HT-29 (cell line): ENCODE measurements at places on chromosomes 1 and 21. TPM values are rescaled to one million over a fixed set of nuclear protein-coding genes. Genes with fewer than 3 reads are reported as not detected.
A peak's percentile ranks its signal among the peaks of the same experiment; 100 is the strongest.

GRCh38 chr1:237717106-237717505 lies 173.6 kb downstream of the ZP4 start:
- DNase-seq: no peak

DNA sequence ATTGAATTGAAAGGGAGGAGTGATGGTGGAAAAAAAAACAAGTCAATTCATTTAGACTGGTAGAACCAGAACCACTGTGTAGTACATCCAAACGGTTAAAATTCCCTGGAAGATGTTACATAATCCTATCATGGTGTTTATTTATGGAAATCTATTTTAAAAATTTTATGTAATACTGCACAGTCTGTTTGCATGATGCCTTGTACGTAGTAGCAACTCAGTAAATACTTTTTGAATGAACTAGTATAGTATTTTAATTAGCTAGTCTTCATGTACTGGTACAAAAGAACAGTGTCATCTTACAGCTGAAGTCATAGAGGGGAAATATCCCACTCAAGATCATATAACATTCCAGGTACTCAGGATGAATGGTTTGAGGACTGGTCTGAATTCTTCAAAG lies 27.0 kb upstream of the IER5 start:
- DNase-seq: no peak

GBP1 gene
- 1.8 and 2.7 TPM in 2 replicates for total RNA-seq

PRKAB2 gene
- total RNA-seq: 3.5 and 6.1 TPM in 2 replicates

- DNase-seq: no peak
Observed at GRCh38 chr1:98410082-98410481, 251.4 kb upstream of the SNX7 start.

FCRLB gene
- total RNA-seq: 1.4 and 3.4 TPM in 2 replicates

AXDND1 gene
- total RNA-seq: not detected in 2 replicates

GRCh38 chr1:43582162-43582566 lies 51.5 kb downstream of the PTPRF start:
- DNase-seq: peak; percentile 97

GRCh38 chr1:241531195-241532161 lies 700 bp upstream of the KMO start:
- peak; percentile 72 for DNase-seq

DNA sequence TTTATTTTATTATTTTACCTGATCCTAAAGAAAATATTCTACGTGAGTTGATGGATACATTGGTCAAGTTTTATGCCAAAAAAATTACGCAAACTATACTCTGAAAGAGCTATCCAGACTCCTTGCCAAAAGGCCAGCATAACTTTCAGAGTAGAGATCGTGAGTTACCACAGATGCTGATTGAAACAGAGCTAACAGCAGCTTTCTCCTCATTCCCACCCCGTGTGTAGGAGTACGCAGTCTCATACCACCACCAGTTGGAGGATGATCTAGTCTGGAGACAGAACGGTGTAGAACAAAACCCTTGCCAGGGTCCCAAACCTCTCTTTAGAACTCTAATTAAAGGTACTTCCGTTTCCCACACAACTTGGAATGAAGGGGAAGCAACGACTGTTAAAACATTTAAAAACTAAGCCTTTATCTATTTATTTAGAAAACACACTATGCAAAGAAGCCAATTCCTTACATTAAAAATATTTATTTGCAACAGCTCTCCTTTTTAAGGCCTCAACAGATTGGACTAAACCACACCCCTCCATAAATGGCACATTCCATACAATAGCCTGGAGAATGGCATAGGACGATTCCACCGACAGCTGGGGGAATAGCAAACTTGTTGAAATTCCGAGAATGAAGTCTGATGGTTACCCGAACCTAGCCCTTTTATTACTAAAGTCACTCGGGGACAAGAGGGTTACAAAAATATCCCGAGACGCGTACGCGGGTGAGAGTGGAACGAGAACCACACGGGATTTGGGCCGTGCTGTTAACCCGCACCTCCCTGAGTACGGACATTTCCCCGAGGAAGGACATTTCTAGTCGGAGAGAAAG lies 1.4 kb downstream of the NUCKS1 start:
- peak; percentile 78 for DNase-seq

ACADM gene
- total RNA-seq: 20.3 and 20.6 TPM in 2 replicates

- DNase-seq: no peak
Observed at GRCh38 chr21:35198982-35199732, 150.1 kb upstream of the RUNX1 start.

SHC1 gene
- 112 and 120 TPM in 2 replicates for total RNA-seq

DNA sequence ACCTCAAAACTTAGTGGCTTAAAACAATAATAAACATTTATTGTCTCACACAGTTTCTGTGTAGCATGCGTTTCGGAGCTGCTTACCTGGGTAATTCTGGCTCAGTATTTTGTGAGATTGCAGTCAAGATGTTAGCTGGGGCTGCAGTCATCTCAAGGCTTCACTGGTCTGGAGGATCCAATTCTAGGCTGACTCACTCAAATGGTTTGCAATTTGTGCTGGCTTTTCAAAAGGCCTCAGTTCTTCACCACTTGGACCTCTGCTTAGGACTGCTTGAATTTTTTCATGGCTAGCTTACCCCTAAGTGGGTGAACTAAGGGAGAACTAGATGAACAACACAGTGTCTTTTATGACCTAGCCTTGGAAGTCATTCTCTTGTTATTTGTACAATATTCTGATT lies 21.0 kb downstream of the XPR1 start:
- no peak for DNase-seq

COL9A2 gene
- 0.25 and 0.89 TPM in 2 replicates for total RNA-seq

- DNase-seq: peak; percentile 15
Observed at GRCh38 chr1:24849672-24850295, 80.3 kb downstream of the RUNX3 start.

DNA sequence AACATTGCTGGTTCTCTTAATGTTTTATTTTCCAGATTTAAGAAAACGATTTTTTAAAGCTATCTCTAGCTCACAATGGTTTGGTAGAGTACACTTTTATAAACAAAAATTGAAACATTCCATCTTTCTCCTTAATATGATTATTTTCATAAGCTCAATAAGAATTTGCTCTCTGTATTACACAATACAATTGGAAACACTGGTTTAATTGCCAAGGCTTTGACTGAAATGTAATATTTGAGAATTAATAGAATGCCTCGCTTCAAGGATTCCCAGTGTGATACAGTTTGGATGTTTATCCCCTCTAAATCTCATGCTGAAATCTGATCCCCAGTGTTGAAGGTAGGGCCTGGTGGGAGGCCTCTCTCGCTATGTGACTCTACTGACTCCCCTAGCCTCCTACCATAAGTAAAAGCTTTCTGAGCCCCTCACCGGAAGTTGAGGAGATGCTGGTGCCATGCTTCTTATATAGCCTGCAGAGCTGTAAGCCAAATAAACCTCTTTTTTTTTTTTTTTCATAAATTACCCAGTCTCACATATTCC lies 67.4 kb downstream of the DDAH1 start:
- no peak for DNase-seq

LEFTY2 gene
- not detected in 2 replicates for total RNA-seq

DYNLT4 gene
- 3.4 and 10.4 TPM in 2 replicates for total RNA-seq

LCE2C gene
- not detected in 2 replicates for total RNA-seq

DNA sequence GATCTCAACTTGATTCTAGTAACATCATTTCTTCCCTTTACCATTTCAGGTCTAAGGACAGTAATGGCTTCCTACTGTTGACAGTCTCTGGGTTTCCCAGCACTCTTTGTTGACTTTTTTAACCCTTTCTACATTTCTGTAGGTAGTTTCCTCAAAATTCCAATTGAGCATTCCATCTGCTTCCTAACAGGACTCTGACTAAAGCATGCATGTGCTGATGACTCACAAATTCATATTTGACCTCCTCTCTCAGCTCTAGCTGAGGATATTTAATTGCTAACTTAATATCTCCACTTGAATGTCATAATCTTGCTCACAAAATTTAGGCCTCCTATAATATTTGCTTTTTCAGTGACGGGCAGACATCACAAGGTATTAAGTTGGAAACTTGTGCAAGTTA lies 93.3 kb upstream of the ZNHIT6 start:
- no peak for DNase-seq

DNA sequence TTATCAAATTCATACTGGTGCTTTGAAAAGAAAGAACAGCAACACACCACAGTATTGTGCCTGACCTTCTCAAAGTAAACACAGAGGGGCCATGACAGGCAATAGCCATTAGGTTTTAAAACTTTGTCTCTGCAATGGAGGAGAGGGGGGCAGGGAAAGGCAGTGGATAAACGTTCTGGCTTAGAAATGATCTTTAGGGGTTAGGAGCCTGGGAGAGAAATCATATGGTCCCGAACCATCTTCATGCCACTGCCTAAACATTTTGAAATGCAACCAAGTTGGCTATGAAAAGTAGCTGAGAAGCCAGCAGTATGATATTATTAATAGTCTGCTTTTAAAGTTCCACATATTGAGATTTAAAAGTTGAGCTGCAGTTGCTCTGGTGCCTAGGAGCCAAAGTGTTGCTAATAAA lies 39.8 kb downstream of the PLPP3 start:
- no peak for DNase-seq

DNA sequence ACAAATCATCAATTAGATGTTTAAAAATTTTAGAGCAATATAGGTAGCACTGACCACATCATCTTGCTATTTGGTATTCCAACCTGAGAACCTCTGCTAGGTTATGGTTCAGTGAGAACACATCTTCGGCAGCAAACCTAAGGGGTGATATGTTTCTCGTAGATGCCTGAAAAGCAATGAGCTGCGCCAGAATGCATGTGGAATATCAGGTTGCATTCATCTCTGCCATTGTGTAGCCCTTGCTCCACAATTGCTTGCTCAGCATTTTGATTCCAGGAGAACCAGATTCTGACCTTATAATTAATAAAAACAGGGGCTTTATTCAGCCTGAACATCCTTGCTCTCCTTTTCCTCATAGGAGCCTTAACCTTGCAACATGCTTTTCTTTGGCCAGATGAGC lies 408.1 kb downstream of the USH2A start:
- DNase-seq: no peak

DNA sequence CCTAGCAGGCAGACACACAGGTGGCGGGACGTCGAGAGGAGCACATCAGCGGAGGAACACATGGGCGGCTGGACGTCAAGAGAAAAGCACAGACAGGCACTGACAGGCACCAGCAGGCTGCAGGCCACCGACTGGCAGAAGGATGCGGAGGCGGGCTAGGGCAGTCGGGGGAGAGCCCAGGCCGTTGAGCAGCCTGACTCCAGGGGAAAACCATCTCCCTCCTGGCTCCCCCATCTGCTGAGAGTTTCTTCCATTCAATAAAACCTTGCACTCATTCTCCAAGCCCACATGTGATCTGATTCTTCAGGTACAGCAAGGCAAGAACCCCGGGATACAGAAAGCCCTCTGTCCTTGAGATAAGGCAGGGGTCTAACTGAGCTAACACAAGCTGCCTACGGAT lies 25.5 kb downstream of the B3GALT5 start:
- DNase-seq: no peak

GRCh38 chr1:243945727-243946126 lies 95.7 kb upstream of the AKT3 start:
- DNase-seq: no peak

TMPRSS15 gene
- not detected in 2 replicates for total RNA-seq

AMY1C gene
- not detected in 2 replicates for total RNA-seq

CAPN9 gene
- 1.2 and 1.8 TPM in 2 replicates for total RNA-seq

HSD3B1 gene
- 1.3 TPM in 1 of 2 replicates, not detected in the other for total RNA-seq

GRCh38 chr21:35233756-35234155 lies 184.7 kb upstream of the RUNX1 start:
- no peak for DNase-seq

PAX7 gene
- total RNA-seq: not detected in 2 replicates

DNA sequence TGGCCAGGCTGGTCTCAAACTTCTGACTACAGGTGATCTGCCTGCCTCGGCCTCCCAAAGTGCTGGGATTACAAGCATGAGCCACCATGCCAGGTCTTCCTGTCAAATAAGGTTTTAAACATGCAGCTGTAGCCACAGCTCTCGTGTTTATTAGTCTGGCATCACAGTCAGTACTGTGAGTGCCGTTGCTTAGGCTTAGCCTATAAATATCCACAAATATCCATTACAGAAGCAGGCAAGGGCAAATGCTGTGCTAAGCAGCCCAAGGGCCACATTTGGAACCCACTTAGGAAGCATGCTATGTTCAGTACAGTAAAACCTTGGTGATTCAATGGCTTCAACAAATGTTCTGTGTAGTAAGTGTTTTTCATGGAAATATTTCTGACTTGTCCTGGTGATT lies 75.9 kb downstream of the KIF1B start:
- no peak for DNase-seq

DNA sequence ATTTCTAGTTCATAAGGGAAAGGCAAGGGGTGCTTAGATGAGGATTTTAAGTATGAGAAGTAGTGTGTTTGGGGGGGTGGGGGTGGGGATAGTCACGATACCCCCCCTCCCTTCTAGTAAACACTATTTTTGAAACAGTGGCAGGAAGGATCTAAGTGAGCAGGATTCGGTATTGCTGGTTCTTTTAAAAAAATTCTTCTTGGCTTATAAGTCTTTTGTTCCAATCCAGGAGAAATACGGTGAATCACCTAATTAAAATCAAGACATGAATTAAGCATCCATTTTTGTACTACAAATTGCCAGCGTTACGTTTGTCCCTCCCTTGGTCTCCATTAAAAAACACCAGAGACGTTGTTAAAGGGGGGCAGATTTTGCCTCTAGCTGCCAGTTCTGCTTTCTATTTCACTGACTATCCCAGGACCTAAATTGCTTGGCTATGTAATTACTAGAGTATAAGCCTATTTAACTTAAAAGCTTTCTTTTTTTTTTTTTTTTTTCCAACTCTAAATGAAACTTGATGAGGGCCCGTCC lies 911 bp downstream of the LMO4 start:
- DNase-seq: peak; percentile 58
